Fibroblast of pulmonary artery (primary cell): ENCODE measurements at places on chromosomes 13 and 19.
A peak's percentile ranks its signal among the peaks of the same experiment; 100 is the strongest.

- peak; percentile 23 for DNase-seq
Measured at GRCh38 chr19:38319421-38320258, at the start of gene KCNK6. TSS of gene KCNK6 (plus strand) at chr19:38319845. CDS start at chr19:38319951, 106 bp downstream.

GRCh38 chr19:39299404-39299803 lies 3.2 kb downstream of the IFNL1 start:
- no peak for DNase-seq

DNA sequence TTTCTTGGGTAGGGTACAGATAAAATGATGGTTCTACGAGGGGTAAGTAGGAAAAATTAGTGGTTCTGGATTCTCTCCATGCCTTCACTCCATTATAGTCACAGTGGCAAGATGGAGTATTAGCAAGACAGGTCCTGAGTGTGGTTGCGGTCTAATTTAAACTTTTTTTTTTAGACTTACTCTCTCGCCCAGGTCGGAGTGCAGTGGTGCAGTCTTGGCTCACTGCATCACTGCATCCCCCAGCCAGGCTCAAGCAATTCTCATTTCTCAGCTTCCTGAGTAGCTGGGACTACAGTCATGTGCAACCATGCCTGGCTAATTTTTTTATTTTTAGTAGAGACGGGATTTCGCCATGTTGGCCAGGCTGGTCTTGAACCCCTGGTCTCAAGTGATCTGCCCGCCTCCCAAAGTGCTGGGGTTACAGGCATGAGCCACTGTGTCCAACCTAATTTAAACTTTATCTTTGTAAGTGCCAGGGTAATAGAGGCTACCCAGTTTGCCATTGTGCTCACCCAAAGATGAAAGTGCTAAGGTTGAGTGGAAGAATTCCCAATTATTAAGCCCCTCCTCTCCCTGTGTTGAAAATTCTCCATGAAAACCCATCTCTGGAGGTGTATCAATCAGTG lies 135.6 kb downstream of the TM9SF2 start:
- DNase-seq: no peak

DNA sequence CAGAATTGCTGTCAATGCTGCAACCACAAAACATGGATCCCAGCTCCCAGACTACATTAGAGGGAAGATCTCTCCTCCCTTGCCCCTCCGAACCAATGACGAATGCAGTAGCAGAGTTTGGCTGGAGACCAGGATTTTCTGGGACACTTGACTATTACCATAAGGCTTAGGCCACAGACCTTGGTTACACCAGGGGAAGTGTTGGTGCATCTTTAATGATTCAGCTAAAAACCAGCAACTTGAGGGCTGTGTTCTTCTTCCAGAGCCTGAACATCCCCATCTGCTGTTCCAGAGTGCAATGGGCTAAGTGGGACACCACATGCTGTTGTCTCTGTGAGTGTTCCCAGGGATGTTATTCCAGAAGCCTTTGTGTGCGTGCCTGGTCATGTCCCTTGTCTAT lies 528.2 kb downstream of the LMO7 start:
- DNase-seq: no peak

DNA sequence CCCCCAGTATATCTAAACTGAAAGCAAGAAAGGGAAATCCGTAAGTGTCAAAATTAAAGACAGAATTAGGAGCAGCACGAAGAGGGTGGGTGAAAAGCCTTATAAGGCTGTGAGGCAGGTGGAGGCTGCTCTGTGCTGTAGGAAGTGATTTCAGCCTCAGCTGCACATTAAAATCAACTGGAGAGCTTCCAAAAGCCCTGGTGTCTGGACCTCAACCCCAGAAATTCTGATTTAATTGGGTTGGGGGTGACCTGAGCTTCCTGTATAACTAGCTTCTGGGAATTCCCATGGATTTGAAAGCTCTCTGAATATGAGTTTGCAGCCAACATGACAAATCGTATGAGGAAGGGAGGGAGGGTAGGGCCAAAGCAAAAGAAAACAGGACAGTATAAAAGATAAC lies 242.4 kb upstream of the TMTC4 start:
- DNase-seq: no peak

- no peak for DNase-seq
Measured at GRCh38 chr19:16039545-16039944, 36.8 kb upstream of the TPM4 start.

DNA sequence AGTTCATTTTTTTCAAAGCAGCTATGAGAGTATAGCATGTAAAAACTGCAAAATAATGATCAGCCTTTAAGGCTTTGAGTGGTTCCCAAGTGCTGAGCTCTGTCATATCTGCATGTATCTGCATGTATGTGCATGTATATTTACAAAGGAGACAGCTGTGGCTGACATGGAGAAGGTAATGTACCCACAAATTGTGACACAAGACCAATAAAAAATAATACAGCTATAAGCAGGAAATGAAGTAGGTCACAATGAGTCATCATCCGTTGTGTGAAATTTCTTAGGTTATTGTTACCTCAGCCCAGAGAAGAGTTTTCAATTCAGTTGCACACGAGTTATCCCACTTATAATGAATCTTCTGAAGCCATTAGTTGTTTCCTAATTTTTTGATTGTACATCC lies 60.9 kb upstream of the MED4 start:
- DNase-seq: peak; percentile 79

DNA sequence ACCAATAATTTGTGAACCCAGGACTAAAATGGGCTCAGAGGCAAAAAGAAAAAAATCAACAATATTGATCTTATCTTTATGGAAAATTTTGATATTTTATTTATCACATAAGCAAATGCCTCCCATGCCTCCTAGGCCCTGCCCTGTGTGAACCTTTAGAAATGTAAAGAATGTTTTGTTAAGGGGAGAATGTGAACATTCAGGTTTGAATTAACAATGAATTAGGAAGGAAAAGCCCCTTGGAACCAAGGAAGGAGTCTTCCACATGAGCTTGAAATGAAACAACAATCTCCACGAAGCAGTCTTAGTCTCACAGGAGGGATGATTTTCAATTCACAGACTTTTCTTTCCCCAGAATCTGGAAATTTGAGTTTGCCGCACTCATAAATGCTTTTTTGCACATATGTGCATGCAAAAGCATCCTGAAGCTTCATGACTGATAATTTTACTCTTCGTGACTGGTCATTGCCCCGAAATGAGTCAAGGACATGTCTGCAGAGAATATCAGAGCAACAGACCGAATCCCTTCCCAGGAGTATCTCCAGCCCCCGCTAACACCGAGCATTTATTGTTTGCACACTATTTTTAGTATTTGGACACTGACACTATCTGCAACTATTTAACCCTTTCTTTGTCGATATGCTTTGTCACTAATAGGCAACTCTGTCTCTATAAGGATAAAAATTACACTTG lies 135.2 kb downstream of the DCT start:
- DNase-seq: no peak

GRCh38 chr13:32746474-32746873 lies 160.2 kb downstream of the PDS5B start:
- no peak for DNase-seq

- no peak for DNase-seq
Measured at GRCh38 chr19:16790051-16790450, 39.1 kb upstream of the SIN3B start.

DNA sequence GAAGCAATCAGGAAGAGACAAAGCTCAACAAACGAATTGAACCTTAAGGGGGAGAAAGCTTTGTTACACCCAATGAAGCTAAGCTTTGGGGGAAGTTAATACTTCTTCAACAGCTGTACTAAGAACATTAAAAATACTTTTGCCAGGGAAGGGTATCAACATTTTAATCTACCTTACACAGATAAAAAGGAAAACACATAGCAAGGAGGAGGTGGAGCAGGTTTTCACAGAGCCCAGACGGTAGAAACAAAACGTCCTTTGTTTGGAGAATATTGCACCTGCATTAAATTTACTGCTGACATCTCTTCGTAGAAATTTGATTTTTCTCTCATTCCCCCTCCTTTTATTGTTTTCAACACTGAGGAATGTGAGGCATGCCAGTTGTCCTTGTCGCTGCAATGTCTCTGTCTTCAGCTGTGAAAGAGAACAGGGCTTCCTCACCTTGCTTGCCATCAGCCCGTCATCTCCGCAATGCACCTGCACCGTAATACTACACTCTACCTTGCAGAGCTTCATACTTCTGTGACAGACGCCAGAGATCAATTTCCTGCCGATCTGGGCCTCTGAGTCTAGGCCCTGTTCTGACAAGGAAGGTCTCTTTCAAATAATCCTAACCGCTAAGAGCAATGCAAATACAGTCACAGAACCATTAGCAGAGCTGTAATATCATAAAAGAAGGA lies 270.8 kb downstream of the SPRY2 start:
- no peak for DNase-seq

DNA sequence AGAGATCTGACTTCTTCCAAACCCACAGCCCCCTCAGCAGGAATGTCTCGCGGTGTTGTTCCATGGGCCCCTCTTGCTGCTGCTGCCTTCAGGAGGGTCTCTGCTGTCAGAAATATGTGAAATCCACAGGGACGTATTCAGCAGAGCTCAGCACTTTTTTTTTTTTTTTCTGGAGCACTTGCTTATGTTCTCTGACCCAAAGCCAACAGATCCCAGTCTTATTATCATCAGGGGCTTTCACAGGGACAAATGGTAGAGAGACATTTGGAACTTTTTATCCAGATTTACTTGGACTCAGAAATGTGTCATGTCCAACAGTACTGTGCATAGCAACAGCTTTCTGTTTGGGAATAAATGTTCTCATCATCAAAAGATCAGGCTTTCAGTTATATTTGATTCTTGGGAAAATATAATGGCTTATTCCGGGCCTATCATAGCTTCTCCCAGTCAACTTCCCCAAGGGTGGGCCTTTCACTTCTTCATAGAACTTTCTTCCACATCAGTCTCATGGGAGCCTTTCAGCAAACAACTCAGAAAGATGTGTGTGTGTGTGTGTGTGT lies 332.7 kb downstream of the ZNF536 start:
- no peak for DNase-seq

DNA sequence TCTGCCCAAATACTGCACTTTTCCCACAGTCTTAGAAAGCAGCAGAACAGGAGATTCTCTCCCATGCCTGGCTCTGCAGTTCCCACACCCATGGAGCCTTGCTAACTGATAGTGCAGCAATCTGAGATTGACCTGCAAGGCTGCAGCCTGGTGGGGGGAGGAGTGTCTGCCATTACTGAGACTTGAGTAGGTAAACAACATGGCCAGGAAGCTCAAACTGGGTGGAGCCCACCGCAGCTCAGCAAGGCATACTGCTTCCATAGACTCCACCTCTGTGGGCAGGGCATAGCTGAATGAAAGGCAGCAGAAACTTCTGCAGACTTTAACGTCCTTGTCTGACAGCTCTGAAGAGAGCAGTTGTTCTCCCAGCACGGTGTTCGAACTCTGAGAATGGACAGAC lies 358.5 kb upstream of the PCDH9 start:
- no peak for DNase-seq

GRCh38 chr13:114088234-114088633 lies 44.2 kb downstream of the RASA3 start:
- DNase-seq: no peak

DNA sequence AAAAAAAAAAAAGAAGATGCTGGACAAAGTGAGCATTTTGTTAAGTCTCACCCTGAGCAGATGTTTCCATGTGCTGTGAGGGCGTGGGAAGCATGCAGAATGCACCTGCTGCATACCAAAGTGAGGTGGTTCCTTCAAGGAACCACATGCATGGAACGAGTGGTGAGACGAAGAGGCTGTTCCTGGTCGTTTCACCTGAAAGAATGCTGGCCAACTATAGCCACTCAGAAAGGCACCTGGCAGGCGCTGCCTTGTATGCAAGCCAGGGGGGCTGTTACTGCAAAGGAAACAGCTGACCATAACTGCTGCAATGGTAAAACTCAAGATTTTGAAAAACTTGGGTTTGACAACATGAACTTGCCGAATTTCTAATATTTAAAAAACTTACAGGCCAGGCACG lies 14.7 kb downstream of the MIER2 start:
- no peak for DNase-seq

DNA sequence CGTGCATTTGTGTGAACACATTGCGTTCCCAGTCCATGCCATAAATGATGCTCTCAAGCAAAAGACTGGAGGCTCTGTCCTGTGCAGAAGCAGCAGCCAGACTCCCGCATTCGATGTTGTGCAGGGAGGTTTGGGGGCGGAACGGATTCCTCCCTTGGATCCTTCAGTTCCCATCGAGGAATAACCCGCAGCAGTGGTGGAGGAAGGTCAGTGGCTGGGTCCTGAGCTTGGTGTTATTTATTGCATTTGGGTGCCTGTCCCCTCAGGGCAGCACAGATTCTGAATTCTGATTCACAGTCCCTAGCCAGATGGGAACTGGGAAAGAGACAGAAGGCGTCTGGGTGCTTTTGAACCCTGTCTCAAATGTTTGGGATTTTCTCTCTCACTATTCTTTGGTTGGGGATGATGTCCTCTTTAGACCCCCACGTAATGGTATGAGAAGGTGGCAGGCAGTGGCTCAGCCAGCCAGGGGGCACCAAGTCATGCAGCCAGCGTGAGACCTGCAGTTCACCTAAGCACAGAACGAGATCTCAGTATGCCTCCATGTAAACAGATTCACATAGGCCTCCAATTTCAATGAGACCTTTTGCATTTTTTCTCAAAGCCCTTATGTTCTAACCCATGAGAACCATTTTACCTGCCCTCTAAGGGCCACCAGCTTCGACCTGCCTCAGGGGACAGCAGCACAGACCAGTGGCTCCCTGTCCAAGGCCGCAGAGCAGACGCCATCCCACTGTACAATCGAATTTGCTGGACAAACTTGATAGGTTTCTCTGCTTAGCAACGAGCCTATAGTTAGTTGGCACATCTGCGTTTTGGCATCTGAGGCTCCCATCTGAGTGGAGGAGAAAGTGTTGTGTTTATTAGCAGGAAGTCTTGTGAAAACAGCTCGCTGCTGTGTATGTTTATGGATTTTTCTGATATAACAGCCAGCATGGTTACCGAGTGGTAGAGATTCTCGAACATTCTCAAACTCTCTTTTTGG lies 17.8 kb downstream of the KCTD15 start:
- DNase-seq: no peak

GRCh38 chr19:12921047-12921446 lies 2.0 kb upstream of the SYCE2 start:
- DNase-seq: no peak

GRCh38 chr13:86892330-86892729 lies 778.8 kb upstream of the SLITRK5 start:
- DNase-seq: no peak

GRCh38 chr13:39132286-39133230 lies 94.3 kb downstream of the NHLRC3 start:
- DNase-seq: no peak

DNA sequence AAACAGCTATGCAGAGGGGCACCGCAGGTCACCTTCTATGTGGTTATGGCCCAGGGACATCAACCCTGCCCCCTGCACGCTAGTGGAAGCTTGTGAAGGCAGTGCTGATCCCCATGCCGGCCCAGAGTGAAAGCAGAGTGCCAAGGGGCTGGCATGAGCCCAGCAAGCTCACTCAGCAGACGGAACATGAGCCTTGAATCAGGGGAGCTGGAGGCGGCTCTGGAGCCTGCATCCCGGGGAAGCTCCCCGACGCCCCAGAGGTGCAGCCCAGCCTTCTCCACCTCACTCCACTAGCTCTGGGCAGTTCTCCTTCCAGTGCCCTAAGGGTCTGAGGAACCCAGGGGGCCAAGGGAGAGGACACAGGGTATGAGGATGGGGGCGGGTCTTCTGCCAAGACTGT lies 19.0 kb upstream of the ISYNA1 start:
- no peak for DNase-seq
